Gastroesophageal sphincter (tissue), 4 donors: ENCODE measurements at places on chromosomes 3 and 15. TPM values are rescaled to one million over a fixed set of nuclear protein-coding genes. Genes with fewer than 3 reads are reported as not detected.
A peak's percentile ranks its signal among the peaks of the same experiment; 100 is the strongest.

DNA sequence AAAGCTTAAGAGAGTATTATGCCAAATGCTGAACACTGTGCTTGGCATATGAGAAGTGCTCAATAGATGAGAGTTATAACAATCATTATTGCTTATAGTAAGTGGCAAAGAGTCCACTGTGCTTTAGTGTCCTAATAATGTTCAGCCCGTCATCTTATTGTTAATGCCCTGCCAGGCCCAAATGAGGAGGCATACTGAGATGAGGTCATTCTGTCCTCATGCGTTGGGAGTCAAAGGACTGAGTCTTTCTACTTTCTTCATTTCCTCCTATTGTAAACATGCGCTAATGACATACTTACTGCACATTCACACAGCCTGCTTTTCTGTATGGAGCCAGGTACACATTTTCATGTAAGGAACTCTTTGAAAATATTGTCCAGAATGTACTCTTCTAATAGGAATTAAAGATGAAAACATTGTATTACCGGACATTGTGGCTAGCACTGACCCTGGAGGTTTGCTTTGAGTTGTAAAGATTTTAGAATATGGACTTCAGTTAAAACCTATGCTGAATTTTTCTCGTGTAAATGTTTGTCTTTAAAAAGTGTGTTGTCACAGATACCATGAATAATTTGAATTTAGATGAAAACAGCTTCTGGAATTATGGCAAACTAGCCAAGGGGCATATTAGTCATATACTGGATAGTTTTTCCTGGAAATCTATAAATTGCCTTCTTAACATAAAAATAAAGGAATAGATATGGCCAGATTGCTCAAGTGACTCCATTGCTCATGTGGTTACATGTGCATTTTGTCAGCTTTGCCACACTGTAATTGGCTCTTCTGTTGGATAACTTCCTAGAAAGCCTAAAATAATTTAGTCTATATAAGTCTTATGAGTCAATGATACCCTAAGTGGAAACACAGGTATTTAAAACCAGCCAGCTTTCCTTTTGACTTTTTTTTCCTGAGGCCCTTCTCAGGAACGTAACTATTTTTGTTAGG lies 38.3 kb downstream of the KBTBD12 start:
- no peak for ATAC-seq

GRCh38 chr3:15514663-15515340 lies 6.7 kb downstream of the COLQ start:
- no peak for ATAC-seq

DNA sequence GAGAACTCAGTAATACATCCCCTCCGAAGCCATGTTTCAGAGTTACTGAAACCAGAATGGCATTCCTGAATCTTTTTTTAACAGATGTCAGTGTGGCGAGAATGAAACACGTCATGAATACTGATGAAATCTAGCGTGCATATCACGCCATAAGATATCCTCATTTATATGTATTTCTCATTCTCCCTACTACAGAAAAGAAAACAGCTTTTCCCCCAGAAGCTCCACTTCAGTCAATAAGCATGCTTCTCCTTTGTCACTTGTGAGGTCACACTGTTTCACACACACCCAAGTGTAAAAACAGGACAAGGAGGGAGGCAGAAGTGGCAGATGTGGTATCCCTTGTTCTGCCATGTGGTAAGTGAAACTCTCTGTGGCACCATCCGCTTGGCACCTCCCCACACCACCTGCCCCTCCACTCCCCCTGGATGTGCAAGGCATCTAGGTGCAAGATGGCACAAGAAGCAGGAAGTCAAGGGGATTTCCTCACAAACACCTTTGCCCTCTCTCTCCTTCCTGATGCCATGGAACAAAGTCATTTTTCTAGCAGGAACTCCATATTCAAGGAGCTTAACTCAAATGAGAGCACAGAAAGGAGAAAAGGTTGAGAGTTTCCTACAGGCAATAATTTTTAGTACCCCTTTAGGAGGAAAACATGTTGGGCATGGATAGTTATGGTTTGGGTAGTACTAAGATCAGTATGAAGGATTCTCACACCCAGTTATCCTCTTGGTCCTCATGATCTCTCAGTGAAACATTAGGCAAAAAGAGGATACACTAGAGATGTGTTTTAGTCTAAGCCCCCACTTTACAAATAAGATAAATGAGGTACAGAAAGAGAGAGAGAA lies 47.5 kb upstream of the FRMD4B start:
- ATAC-seq: no peak

GRCh38 chr3:25547943-25548674 lies 116.6 kb downstream of the TOP2B start:
- ATAC-seq: no peak

DNA sequence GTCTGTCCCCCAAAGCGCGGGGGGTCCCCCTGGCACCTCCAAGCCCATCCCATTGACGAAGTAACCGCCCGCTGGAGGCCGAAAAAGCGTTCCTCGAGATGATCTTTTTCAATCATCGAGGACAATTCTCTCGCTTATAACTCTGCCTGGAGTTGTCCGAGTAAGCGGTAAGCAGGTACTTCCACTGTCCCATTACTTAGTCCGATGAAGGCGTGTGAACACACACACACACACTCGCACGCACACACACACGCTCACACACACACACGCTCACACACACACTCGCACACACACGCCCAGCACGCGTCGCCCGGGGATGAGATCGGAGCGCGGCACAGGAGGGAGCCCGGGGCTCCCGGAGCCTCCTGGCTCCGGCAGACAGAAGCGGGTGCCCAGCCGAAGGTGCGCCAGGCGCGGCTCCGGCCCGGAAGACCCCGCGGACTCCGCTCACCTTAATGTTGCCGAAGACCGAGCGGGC lies 430 bp downstream of the SLCO2A1 start:
- peak; percentile 38 for ATAC-seq

DNA sequence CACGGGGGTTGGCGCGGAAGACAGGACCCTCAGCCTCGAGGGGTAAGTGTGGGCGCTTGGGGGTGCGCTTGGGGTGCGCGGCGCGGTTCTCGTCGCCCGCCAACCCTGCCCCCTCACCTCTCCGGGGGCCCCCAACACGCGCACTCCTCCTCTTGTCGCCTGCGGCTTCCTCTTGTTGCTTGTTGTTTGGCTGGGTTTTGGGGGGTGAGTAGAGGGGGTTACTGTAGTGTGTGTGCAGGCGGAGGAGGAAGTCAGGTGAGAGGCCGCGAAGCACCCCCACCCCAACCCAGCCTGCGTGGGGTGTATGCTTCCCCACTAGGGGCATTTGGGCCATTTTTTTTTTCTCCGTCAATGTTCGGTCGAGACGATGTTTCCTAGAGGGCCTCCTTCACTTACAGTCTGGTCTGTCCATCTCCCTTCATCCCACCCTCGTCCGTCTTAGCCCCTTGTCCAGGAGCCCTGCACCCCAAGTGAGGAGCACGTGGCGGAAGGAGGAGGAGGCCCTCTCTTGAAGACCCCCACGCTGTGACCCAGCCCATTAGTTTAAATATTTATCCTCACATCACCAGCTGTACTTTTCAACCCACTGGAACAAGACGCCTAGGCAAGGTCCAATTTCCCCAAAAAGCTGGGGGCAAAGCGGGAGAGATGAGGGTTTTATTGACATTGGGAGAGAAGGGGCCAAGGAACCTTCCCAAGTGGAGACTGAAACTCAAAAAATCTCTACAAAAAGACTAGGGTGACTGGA lies 20.4 kb upstream of the SATB1 start:
- ATAC-seq: peak; percentile 20

- no peak for ATAC-seq
These were observed 6.2 kb downstream of the MGA start for GRCh38 chr15:41666353-41666920.

The CHST14 gene
- 18.4 TPM for total RNA-seq

DNA sequence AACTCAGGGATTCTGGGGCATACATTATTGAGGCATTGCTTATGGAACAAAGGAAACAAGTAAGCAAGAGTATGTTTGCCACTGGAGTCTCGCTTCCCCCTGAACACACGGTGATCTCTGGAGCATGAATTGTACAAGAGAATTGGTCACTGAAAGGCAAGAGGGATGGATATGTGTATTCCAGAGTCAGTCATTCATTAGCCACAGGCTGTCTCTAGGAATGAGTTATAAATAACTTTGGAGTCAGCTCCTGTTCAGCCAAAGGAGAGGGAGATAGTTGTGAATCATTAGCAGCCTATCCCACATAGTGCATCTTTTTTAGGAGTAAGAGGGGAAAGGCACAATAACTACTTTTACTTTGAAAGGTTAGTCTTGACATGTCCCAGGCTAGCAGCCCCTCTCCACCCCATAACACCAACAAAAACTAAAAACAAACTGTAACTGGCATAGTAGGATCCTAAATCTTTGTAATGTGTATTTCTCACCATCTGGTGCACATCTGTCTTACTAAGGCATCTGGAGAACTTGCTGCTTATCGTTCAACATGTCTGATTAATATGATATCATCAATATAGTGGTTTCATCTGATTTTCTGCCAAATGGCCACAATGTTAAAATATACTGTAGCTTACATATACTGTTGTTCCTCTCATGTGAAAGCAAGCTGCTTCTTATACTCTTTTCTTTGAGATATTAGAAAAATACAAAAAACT lies 462.2 kb downstream of the GRM7 start:
- no peak for ATAC-seq

GRCh38 chr15:71187078-71187477 lies 71.8 kb downstream of the THSD4 start:
- no peak for ATAC-seq

The MYD88 gene
- 26.5 TPM for total RNA-seq

- peak; percentile 78 for ATAC-seq
These were observed at the start of the genes MST1 and RNF123 for GRCh38 chr3:49689046-49689907. MST1 (minus strand) TSS chr3:49689474; CDS start chr3:49688691, 783 bp downstream. RNF123 (plus strand) TSS chr3:49689557; CDS start chr3:49691166, 1,609 bp downstream.
